ENCODE measurements at places on chromosomes 2 and 18.

DNA sequence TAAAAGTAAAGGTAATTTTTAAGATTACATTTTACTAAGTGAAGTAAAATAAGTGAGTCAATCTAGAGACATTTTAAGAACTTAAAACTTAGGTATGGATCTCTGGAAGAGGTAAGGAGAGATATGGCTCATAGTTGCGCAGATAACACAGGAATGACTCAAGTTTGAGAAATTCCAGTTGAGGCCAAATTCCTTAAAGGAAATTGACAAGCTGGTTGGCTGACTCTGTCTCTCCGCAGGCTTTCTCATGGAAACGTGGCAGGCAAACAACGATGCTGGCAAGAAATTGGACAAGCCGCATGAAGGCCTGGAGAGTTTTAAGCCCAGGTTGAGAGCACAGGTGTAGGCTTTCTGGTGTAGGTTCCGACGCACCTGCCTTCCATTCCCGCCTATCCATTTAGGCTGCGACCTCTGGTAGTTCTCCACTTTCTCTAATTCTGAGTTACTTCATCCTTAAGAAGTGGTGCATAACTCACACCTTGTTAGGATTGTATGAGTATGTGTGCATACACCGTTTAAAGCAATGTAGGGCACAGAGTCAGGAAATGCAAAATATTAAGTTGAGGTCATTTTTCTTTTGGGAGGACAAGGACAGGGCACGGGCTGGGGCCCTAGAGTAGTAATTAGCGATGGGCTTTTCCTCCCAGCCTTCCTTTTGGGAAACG, 589 bp upstream of the DAW1 start:
- no peak for DNase-seq

GRCh38 chr2:100482741-100483140, 12.5 kb downstream of the NMS start:
- no peak for DNase-seq

GRCh38 chr2:100192300-100192699, 49.9 kb upstream of the AFF3 start:
- no peak for DNase-seq

GRCh38 chr2:121429927-121430520, 100.7 kb upstream of the RNU4ATAC start:
- no peak for DNase-seq

DNA sequence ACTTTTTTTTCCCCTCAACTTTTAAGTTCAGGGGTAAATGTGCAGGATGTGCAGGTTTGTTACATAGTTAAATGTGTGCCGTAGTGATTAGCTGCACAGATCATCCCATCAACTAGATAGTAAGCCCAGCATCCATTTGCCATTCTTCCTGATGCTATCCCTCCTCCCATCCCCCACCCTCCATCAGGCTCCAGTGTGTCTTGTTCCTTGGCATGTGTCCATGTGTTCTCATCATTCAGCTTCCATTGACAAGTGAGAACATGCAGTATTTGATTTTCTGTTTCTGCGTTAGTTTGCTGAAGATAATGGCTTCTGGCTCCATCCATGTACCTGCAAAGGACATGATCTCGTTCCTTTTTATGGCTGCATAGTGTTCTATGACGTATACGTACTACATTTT, 47.2 kb upstream of the STON1 start:
- DNase-seq: no peak

GRCh38 chr2:188322569-188323551, 31.2 kb downstream of the GULP1 start:
- DNase-seq: no peak

DNA sequence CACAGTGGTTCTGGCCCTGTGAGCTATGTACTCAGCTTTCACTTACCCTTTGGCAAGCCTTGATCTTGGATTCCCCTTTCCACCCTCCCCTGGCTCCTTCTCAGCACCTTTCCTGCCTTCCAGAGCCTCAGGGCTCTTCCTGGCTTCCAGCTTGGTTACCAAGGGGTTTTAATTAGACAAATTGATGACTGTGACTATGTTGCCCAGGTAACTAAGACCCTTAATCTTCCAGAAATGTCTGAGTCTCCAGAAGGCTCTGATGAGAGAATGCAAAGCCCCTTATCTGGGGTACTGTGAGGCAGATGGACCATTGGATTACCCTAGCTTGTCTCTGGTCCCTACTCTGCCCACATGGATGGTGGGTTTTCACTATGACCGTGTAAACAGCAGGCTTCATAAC, 174.2 kb downstream of the LOXHD1 start:
- DNase-seq: no peak

DNA sequence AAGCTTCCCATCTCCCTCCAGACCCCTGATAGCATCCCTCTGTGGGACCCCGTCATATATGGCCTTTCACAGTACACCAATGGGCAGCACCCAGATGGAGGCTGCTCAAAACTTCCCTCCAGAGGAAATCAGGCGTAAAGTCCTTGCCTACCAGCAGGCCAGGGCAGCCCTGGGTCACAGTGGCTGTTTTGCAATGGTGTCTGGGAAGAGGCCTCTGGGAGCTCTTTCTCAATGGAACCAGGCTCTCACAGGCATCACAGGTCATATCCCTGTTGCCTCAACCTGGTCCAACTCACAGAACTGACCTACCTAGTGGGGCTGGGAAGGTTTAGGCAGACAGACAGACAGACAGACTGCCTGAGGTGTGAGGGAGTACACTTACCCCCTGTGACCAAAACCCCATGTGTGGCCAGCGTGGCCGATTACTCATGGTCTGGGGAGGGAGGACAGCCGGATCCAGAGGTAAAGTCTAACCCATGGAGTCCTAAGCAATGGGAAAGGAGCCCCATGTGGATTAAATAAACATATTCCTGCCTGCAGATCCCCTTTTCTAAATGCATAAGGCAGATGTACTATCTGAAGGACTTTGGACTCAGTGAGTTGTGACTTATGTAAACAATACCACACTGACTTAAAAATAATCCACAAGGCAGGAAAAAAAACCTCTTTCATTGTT, 58.2 kb downstream of the BCL2L11 start:
- no peak for DNase-seq

GRCh38 chr2:204453730-204454167, 91.5 kb upstream of the PARD3B start:
- no peak for DNase-seq

DNA sequence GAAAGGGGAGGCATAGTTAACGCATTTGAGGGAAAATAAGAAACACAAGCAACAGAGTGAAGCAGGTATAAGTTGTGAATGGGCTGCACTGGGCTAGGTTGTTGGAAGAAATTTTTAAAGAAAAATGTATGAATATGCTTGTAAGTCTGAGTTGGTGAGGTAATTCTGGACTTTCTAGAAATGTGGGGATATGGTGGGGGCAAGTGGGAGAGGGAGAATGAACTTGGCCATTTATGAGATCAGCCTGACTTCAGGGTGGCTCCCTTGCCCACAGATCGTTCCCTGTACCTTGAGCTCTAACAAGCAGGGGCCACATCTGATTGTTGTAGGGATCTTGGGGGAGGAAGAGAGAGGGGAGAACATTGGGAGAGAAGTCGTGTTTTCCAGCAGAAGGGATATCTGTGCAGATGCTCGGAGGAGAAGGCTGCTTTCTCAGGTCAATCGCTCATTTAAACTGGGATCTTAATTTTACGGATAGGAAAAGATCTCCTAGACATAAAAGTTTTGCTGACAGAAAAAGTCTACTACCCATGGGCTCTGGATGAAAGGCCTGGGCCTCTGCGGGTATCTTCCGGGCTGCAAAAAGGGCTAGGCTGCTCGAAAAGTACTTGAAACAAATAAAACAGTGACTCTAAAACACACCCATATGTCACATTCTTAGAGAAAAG, 42.5 kb upstream of the FZD5 start:
- DNase-seq: no peak

GRCh38 chr18:79429785-79430281, 34.1 kb downstream of the NFATC1 start:
- no peak for DNase-seq

- DNase-seq: no peak
Measured at GRCh38 chr2:33236482-33237385, 239.7 kb upstream of the RASGRP3 start.

DNA sequence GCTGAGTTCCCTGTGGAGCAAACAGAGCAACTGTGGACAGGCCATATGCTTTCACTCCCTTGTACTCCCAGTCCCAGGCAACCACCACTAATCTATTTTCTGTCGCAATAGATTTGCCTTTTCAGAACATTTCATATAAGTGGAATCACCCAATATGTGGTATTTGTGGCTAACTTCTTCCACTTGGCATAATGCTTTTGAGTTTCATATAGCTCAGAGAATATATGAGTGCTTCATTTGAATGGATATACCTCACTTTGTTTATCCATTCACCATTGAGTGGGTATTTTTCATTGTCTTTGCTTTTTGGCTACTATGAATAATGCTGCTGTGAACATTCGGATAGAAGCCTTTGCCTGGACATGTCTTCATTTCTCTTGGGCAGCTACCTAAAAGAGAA, 151.9 kb downstream of the CERS6 start:
- no peak for DNase-seq

GRCh38 chr2:237254911-237255578, 158.9 kb downstream of the COL6A3 start:
- DNase-seq: no peak

GRCh38 chr18:58867281-58867961, 2.7 kb downstream of the ZNF532 start:
- no peak for DNase-seq

GRCh38 chr2:25698752-25699151, 25.4 kb upstream of the DTNB start:
- no peak for DNase-seq

DNA sequence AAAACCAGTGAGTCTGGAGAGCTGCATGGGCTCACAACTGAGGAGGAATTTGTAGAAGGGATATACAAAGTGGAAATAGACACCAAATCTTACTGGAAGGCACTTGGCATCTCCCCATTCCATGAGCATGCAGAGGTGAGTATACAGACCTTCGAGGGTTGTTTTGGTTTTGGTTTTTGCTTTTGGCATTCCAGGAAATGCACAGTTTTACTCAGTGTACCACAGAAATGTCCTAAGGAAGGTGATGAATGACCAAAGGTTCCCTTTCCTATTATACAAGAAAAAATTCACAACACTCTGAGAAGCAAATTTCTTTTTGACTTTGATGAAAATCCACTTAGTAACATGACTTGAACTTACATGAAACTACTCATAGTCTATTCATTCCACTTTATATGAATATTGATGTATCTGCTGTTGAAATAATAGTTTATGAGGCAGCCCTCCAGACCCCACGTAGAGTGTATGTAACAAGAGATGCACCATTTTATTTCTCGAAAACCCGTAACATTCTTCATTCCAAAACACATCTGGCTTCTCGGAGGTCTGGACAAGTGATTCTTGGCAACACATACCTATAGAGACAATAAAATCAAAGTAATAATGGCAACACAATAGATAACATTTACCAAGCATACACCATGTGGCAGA, 3.6 kb downstream of the TTR start:
- no peak for DNase-seq

DNA sequence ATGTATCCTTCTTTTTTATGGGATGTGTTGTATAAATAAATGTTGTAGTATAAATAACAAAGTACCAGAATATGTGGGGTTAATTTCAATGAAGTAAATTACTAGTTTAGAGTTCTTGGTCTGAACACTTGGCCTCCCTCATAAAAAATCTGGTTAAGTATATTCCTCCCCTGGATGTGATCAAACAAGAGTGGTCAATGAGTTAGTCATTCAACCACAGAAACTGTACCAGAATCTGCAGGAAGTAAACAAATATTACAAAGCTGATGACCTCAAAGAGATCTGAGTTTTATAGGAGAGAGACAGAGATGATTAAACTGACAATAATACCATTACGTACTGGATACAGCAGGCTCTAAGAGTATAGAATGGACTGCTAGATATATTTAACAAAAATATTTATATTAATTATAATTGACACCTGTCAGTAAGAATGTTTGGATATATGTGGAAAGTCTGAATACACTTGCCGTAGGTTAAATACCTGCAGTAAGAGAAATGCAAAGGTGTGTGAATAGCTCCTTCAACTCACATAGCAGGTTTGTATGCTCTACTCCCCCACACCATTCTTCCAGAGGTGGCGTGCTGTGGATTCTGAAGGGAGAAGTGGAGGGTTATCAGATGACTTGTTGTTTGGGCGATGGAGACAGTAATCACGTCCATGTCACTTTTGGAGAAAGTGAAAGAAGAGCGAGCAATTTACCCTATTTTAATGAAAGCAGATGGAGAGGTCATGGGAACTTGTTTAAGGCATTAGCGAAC, 108.3 kb upstream of the LRATD1 start:
- no peak for DNase-seq

- no peak for DNase-seq
Measured at GRCh38 chr2:4420032-4420431, 716.7 kb downstream of the DCDC2C start.

GRCh38 chr2:180520921-180521581, 459.4 kb upstream of the UBE2E3 start:
- DNase-seq: no peak

- no peak for DNase-seq
Measured at GRCh38 chr18:48244530-48244929, 164.7 kb downstream of the ZBTB7C start.

- DNase-seq: no peak
Measured at GRCh38 chr2:237603718-237604362, 13.3 kb upstream of the RAB17 start.

DNA sequence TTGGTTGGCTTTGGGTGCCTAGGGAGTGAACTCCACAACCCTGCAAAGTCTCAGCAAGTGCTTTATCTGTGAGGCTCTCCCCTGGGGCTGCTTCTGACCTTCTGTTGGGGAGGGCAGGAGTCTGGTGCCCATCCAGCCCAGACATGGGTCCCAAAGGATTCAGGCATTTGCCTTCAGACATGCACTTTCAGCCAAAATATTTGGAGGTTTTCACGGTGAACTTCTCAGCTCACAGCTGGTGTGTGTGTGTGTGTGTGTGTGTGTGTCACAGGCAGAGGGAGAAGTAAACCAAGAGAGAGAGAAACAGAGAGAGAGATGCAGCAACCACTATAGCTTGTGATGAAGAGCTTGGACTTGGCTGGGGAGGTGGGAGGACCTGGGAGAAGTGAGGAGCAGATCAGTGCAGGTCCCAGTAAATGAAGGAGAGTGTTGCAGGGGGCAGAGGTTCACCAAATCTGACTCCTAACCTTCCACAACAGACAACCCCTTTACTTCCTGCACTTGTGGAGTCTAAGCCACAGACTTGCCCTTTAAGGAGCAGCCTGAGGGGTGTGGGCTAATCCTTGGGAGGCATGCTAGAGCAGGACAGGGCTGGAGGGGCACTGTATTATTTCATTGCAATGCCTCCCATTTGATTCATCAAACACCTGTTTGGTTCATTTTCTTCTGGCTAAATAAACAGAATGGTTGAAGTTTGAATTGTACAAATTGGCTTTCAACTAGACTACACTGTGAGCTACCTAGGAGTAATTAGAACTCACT, 14.1 kb downstream of the SLC9A4 start:
- no peak for DNase-seq

- no peak for DNase-seq
Measured at GRCh38 chr2:150060341-150060740, 427.1 kb downstream of the RND3 start.

Measured in hematopoietic multipotent progenitor cell treated with erythropoietin and hydrocortisone succinate and interleukin-3 and kit ligand, for 17 days (in vitro differentiated cells).